ENCODE measurements at places on chromosomes 3 and 15.
A peak's percentile ranks its signal among the peaks of the same experiment; 100 is the strongest.

DNA sequence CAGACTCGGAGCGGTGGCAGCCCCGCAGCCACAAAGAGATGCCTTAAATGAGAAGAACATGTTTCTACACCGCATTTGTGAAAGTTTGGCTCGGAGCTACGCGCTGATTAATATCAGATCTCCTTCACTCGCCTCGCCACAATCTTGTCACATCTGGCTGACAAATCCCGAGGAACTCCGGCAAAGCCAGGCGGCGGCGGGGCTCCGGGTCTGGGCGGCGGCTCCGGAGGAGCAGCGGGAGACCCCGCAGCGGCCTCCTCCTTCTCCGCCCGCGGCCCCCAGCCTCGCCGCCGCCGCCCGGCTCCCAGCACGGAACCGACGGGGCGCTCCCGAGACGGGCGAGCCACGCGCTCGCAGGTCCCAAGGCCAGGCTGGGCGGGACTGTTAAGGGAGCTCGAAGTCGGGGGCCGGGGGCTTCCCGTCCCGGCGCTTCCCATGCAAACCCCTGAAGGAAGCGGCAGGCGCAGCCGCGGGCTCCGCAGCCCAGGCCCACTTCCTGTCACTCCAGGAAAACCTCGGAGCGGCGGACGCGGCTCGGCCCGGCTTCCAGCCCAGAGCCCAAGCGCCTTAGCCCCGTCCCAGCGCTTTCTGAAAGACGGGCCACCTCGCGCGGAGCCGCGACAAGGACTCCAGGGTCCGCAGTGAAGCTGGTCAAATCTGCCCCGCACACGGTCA lies 1.2 kb downstream of the BNC1 start:
- no peak for DNase-seq

- no peak for DNase-seq
Measured at GRCh38 chr15:98123297-98123696, 162.8 kb downstream of the ARRDC4 start.

DNA sequence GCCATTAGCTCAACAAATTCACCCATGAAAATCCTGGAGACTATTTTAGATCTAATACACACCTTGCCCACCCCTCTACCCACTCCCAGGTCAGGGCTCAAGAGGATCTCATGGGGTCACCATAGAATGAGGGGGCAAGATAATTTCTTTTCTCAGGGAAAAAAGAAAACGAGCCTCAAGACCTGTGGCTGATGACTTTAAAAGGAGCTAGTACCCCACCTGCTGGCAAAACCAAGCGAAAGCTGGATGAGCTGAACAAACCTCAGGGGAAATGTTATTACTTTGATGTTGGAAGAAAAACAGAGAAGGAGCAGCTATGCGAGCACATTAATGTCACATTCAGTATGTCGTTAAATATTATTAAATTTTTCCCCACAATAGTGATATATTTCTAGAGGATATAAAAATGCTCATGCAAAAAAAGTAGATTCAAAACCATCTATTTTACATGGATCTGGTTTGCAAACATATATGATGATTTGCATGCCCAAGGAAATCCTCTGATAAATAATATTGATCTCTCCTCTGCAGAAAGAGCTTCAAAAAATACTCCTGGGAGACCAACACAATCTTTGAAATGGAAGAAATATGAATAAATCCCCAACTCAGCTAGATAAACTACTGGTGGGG lies 37.7 kb downstream of the PLD1 start:
- peak; percentile 4 for DNase-seq

DNA sequence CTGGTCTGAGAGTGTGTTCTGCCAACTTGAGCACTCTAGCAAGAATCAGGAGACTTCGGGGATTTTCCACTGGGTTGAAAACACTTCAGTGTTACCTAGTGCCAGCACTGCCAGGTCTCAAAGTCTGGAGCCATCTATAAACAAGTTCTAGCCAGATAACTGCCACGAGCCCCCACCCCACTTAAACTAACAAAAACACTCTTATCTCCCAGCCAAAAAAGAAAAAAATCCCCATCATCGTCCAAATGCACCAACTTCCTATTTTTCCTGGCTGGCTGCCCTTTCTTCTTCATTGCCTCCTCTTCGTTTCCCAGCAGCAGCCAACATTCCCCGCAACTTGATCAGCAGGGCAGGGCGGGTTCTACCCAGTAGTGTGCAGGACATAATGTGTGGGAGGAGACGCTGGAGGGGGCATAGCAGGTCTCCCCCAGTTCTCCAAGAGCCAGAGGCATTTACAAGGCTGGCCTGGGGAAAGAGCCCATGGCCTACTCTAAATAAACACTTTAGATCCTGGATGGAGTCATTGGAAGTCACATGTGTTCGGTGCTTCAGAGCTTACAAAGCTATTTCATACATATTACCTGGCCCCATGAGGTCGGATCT lies 29.5 kb downstream of the C2CD4B start:
- no peak for DNase-seq

GRCh38 chr15:99657996-99658395 lies 75.2 kb downstream of the LYSMD4 start:
- no peak for DNase-seq

DNA sequence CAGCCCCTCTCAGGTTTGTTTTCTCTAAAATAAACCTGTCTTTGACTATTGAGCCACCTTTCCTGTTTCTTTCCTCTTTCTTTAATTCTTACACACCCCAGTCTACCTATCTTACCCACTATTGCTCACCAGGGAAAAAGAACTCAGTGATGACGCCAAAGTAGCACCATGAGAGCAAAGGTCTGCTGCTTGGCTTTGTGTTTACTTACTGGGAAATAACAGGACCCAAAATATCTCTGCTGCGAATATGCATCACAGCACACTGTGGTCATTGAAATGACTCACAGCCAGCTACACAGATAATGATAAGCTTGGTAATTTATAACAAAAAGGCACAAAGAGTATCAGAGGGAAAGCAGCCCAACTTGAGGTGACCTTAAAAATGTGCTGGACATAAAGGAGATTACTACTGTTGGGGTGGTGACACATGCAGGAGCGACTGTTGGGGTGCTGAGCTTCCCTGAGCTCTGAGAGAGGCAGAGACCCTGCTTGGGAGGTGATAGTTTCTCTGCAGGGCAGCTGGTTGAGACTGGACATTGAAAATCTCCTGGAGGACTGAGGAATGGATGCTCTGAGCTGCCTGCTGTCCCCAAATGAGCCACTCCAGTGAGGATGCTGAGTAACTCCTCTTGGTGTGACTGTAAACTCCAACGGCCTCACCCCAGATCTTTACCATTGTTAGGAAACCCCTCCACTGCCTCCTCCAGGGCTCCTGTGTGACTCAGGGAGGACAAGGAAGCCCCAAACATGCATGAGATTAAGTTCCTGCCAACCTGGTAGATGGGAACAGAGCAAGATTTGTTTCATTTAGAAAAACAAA lies 14.5 kb downstream of the EFCAB12 start:
- no peak for DNase-seq
